ENCODE measurements at places on chromosomes 1 and 21.

DNA sequence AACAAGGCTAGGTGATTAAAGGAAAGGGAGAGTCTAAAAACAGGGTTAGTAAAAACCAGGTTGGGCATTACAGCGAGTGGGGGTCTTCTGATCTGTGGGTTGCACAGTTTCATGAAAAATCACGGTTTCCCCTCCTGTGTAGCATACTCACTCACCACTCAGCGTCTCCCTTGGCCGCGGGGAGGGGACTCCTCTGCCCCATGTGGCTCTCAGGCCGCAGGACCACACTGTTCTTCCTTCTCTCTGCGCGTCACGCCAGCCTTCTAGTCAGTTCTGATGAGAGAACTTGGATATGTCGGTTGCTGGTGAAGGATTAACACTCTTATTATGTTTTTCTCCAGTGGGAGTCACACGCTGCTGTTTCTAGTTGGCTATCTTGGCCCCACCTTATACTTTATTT is 254.6 kb upstream of the LRRC7 start:
- no peak for DNase-seq

GRCh38 chr21:45615145-45615711 is 28.3 kb upstream of the PCBP3 start:
- peak; percentile 91 for DNase-seq

DNA sequence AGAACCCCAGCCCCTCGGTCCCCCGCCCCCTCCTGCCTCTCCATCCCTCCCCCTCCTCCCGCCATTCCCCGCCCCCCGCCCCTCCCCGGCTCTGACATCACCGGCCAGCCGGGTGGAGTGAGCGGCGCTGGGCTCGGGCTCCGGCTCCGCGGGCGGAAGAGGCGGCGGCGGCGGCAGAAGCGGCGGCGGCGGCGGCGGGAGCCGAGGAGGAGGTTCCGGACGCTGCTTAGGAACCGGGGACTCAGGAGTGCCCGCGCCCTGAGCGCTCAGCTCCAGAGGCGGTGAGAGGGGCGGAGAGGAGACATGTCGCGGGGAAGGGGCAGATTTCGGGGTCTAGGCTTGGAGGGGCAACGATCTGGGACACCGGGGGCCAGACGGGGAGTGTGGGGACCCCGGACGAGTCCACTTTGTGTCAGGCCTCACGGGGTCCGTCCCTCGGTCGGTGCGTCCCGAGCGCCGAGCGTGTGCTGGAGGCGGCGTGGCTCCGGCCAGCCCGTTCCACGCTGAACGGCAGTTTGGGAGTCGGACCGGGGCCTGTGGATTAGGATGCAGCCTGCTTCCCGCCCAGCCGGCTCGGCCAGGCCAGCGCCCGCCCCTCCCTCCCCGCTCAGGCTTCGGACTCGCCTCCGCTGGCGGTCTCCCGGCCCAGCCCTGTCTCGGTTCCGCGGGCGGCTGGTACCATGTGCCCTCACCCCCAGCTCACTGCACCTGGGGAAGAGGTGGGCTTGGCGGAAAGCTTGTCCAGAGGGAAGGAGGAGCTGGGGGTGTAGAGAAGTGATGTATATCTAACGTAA is at the start of gene PEA15:
Gene PEA15 (plus strand): TSS at position 143 of the 794 bp plus-strand sequence. CDS start 6,161 bp downstream, outside the sequence.
- DNase-seq = peak; percentile 78

- DNase-seq = no peak
Measured at GRCh38 chr1:244674446-244674845, 21.5 kb downstream of the DESI2 start.

- DNase-seq = no peak
Measured at GRCh38 chr1:4044967-4045366, 144.9 kb upstream of the C1orf174 start.

DNA sequence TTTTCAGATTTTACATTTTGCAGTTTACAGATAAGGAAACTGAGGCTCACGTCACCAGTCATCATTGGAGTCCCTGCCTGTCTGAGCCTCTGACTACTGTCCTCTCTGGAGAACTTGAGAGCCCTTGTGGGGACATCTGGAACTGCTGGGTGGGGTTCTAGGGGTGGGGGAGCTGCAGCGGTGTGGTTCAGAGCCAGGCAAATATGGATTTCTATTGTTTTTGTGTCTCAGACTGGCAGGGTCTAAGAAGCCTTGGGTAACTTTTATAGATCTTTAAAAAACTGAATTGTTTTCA is 46.9 kb downstream of the IER5 start:
- DNase-seq = peak; percentile 53

DNA sequence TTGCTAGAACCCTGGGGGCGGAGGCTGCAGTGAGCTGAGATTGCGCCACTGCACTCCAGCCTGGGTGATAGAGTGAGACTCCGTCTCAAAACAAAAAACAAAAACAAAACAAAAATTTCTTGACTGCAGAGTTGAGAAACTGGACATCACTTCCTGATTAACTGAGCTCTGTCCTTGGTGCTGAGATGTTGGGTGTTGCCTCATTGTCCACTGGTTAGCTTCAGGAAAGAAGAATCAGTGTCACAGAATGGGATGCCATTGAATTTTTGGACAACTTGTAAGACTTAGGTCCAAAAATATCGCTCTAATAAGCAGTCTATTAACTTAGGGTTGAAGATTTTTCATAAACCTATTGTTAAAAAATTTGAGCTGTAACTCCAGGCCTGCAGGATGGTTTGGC is 23.8 kb upstream of the KCNA10 start:
- DNase-seq = peak; percentile 34

DNA sequence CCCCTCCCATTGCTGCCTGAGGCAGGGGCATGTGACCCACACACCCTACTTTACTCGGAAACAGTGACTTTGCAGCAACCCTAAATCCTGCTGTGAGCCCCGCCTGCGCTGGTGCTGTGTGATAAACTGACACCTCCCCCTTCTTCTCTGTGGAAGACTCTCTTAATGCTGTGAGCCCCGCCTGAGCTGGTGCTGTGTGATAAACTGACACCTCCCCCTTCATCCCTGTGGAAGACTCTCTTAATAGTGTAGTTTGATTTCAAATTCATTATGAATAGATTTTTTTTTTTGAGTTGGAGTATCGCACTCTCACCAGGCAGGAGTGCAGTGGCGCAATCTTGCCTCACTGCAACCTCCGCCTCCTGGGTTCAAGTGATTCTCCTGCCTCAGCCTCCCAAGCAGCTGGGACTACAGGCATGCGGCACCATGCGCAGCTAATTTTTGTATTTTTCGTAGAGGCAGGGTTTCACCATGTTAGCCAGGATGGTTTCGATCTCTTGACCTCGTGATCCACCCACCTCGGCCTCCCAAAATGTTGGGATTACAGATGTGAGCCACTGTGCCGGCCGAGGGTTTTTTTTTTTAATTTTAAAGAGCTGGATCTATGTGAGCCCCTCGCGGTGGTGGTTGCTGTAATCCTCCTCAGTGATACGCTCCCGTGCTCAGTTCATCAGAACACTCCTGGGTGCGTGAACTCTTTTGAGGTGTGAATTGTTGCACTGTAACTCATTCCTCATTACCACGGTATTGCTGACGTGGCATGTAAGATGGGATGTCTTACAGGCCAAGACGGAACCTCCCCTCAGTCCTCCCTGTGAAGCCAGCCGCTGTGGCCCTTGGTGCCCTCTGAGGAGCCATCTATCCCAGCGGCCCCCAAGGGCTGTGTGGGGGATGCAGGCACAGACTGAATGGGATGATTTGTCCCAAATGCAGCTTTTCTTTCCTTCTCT is 60.3 kb downstream of the GALNT2 start:
- peak; percentile 87 for DNase-seq

DNA sequence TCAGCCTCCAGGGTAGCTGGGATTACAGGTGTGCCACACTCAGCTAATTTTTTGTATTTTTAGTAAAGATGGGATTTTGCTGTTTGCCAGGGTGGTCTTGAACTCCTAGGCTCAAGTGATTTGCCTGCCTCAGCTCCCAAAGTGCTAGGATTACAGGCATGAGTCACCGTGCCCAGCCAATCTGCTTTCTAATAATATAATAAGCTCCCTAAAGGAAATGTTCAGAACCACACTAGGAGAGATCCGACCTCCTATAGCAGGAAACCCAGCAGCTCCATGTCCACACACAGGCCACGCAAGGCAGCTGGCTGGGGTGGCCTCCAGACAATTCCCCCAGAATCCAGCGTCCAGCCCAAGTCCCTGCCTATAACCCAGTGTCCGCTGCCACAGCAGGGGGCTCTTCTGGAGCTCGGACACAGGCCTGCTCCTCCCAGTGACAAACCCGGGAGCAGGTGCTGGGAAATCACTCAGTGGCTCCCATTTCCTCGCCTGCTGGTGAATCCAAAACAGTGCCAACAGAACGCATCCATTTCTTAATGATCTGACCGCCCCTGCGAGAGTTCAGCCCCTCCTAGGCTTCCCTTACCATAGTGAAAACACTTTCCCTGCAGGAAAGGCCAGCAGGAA is 7.5 kb downstream of the RIPK4 start:
- no peak for DNase-seq

DNA sequence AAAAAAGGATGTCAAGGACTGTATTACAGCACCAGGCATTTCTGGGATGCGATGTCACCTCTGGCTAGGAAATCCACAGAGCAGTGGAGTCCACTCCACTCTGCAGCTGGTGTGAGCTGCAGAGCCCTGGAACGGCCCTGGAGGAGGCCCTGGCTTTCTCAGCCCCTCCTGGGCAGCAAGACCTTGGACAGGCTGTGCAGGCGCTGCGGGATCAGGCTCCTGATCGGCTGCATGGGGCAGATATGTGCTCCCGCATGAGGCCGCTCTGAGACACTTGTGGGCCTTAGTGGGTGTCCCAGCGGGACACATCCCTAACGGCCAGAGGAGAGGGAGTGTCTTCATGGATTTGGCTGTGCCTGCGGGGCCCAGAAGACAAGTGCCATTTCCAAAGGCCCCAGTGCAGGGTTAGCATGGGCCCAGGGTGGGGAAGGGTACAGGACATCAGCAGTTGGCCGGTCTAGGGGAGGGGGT is 6.2 kb downstream of the DNMT3L start:
- no peak for DNase-seq

GRCh38 chr1:192104852-192105251 is 53.4 kb upstream of the RGS18 start:
- DNase-seq = no peak

DNA sequence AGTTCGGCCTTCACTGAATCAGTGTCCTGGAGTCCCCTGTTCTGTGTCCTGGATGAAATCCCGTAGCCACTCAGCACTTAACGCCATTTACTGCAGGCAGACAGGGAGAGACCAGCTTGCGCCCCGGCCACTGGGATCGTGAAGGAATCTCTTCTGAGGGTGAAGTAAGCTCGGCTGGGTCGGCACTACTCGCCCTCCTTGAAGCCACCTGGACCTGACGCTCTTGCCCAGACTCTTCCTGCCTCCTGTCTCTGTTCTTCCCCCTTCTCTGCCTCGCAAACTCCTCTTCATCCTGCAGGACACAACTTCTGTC is 99.9 kb upstream of the ZBTB40 start:
- no peak for DNase-seq

DNA sequence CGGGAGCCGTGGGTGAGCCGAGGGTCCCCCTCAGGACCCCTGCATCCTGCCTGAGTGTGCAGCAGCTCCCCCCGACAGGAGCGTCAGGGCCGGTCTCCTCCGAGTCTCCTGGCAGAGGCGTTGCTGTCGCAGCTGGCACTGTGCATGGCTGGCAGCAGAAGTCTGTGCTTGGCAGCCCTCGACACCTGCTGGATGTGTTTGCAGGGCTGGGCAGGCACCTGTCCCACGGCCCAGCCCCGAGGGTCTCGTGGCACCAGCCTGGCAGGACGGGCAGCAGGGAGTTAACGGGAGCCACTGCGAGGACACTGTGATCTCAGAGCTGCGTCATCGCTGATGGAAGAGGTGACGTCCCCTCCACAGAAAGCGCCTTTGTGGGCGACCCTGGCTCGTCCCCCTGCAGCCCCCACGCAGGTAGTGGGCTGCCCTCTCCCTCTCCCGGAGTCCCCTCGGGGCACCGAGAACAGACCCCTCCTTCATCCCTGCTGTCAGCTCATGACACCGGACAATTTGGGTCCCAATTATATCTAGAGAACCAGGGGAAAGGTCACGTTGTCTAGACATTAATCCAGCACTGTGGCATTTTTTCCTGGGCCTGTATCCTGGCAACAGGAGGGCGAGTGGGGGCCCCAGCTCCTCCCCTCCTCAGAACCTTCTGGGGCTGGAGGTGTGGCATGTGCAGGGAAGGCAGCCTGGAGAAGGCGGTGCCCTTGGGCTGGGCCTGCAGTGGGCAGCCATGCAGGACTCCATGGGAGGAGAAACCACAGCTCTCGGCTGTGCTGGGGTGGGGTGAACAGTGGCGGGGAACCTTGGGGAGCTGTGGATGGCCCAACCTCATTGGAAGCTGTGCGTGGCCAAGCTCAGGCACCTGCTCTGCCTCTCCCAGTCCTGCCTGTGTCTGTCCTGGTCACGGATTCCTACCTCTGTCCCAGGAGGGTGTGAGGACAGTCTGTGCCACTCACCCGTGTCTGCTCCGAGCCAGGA is 15.4 kb downstream of the COL18A1 start:
- DNase-seq = no peak

GRCh38 chr1:181016563-181016962 is 6.1 kb downstream of the STX6 start:
- DNase-seq = no peak

DNA sequence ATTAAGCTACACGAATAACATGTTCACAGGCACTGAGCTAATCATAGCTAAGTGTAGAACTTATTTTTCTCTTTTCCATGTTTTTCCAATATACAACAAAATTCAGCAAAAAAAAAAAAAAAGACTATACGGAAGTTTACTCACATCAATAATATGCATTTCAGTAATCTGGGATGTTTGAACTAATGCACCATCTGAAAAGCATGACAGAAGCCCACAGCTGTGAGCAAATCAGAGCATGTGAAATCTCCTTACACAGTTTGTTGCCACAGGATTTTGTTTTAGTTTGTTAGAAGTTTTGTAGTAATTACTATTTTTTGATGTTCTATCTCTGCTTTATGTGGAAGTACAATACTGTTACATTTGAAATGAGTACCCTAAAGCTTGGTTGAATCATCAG is 1051.7 kb downstream of the TTLL7 start:
- DNase-seq = no peak

DNA sequence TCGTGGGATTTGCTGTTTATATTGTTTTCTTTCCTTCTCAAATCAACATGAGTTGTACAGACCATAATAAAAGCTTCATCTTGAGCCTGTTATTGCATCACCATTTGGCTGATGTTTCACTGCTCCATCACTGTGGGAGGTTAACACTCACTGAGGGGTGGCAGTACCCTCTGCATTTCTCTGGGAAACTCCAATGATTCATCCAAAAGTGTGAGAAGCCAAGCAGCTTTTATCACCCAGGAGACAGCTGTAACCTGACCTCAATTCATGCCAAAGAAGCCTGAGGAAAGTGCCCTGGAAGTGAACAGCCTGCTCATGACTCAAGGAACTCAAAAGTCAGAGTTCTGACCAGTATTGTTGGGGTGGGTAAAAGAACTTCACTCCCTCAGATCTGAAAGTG is 84.1 kb downstream of the GPR88 start:
- no peak for DNase-seq

GRCh38 chr1:66239834-66240233 is 294.1 kb upstream of the SGIP1 start:
- DNase-seq = no peak

GRCh38 chr1:5978452-5978851 is 13.8 kb downstream of the NPHP4 start:
- DNase-seq = no peak

DNA sequence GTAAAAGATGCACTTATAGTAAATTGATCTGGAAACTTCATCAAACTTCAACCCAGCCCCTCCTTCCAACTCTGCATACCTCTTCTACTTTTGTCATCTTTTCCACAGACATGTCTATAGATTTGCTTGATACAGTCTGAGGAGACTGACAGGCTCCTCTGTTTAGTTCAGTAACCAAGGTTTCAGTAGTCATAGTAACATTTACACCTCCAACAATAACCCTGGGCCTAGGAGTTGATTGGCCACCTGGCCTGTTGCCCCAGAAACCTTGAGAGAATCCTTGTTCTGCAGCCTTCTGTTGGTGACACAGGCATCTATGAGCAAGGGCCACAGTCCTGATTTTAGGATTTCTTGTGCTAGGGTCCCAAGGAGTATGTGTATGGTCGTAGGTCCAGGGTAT is at the start of gene CFAP141:
Gene CFAP141 (minus strand): TSS at position 138 of the 400 bp plus-strand sequence. CDS start 26 bp downstream, at position 112.
- DNase-seq = no peak
